ENCODE measurements at places on chromosomes 11 and 22.

GRCh38 chr11:19183646-19184045 is 18.1 kb downstream of the CSRP3 start:
- no peak for DNase-seq

- no peak for DNase-seq
Measured at GRCh38 chr11:33624083-33624482, 76.5 kb downstream of the C11orf91 start.

DNA sequence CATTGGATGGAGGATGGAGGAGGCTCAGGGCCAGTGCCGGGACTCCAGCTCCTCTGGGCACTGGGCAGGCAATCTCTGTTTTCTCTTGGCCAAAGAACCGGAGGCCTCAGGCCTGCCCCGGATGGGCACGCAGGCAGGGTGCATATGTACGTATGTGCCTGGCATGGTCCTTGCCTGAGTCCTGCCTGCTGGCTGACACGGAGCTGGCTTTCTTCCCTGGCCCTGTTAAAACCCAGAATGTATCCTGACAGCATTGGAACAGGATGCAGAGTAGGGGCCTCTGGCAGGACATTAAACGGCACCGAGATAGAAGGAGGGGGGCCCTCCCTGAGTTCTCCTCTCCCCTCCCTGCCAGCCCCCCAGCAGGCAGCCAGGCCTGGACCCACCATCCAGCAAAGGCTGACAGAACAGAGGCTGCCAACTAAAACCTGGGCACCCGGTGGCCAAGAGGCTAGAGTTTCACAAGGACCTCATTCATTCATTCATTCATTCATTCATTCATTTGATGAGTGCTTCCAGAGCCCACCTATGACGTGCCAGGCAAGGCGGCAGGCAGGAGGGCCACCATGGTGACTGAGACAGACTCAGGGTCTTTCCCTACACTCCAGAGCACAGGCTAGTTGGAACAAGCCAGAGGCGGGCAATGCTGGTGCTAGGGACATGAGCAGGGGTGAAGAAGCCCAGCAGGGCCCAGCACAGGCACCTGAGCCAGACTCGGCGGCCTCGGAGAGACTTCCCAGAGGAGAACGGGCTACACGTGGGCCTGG is 28.8 kb downstream of the FLRT1 start:
- no peak for DNase-seq

GRCh38 chr11:75591966-75592365 is 29.9 kb downstream of the SERPINH1 start:
- no peak for DNase-seq

- no peak for DNase-seq
Measured at GRCh38 chr11:81190546-81190945, 1543.1 kb downstream of the FAM181B start.

DNA sequence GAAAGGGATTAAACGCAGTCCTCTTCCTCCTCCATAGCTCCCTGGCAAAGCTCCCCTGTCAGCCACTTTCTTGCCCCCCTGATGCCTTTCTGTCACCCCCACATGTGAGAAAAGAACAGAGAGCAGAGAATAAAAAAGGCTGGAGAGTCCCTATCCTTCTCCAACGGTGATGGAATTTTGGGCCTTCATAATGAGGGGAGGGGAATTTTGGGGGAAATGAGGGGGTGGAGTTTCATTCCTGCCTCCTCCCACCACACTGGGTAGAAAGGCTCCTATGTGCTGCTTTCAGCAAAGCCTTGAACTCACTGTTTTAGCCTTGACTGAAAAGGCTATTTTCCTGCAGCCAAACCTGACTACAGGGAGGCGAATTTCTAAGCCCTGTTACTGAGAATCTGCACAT is 59.3 kb downstream of the C11orf58 start:
- no peak for DNase-seq

DNA sequence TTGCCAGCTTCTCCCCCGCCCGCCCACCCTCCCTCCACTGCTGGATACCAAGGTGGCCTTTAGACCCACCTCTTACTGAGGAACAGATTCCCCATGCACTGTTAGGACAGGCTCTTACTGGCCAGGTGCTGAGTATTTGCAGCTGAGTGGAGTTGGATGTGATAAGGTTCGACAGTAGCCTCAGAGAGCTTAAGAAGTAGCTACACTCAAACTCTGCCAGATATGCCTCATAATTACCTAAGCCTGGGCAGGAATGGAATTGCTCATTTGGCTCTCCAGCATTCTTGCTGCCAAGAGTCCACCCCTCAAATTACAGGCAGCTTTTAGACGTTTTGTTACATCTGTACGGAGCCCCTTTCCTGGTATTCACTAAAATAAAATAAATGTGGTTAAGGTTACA is 9.6 kb downstream of the FAM181B start:
- DNase-seq = no peak

DNA sequence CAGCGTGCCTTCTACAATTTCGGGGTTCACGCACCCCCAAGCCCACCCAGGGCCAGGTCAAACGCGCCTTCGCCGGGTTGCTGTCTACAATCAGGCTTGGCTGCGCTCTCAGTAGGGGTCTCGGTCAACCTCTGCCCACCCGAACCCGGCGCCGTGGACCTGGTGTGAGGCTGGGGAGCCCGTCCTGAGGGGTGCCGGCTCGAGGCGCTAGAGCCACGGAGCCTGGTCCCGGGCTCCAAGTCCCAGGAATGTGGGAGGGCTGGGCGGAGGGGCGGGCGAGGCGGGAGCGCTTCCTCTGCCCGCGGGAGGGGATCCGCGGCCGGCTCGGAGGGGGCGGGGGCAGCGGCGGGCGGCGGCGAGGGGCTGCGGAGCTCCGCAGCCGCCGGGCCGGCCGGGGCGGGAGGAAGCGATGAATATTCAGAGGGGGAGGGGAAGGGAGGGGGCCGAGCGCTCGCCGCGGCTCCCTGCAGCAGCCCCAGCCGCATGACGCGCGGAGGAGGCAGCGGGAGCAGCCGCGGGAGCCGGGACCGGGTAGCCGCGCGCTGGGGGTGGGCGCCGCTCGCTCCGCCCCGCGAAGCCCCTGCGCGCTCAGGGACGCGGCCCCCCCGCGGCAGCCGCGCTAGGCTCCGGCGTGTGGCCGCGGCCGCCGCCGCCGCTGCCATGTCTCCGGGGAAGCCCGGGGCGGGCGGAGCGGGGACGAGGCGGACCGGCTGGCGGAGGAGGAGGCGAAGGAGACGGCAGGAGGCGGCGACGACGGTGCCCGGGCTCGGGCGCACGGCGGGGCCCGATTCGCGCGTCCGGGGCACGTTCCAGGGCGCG is at the start of gene PTPRJ:
Gene PTPRJ (plus strand): TSS at position 472 of the 819 bp plus-strand sequence. CDS start 354 bp downstream, outside the sequence.
- DNase-seq = peak; percentile 66

DNA sequence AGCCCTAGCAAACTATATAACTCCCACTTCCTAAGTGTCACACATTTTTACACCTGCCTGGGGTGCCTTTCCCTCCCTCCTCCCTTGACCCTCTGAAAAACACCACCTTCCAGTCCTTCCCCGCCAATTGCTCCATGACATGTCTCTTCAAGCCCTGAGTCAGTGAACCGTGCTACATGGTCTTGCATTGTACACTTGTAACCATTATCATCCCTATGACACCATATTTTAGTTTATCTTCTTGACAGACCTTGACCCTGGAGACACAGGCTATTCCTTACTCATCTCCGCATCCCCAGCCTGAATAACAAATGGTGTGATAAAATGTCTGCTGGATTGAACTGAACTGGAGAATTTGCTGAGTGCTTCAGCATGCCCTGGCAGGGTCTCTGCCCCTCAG is 36.9 kb downstream of the TNKS1BP1 start:
- no peak for DNase-seq

DNA sequence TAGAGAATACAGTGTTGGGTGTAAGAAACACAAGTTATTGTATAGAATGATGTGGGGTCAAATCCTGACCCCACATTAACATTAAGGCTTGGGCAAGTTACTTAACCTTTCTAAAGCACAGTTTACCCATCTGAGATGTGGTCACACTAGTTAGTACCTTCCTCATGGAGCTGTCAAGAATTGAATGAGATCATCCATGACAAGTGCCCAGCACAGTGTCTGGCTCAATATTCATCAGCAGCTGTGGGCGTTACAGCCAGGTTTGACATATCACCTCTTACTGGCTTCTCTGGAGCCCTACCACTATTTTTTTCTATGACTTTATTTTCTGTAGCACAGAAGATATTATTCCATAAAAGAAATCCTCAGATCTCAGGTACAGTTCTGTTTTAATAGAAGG is 57.2 kb downstream of the SC5D start:
- no peak for DNase-seq

DNA sequence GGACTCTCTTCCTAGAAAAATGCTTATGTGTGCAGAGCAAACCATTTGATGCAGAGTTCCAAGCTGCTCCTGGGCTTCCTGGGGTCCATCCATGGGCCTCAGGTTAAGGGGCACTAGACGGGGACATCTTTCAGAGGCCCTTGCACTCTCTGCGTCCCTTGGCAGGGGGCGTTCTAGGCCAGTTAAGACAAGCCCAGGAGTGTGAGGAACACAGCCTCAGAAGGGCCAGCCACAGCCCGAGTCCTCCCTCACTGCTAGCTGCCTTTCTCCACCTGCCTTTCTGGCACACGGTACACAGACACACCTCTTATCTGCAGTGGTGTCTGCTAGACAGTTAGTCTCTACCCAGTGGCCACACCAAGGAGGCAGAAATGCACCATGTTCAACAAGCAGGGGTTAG is 18.0 kb upstream of the BID start:
- DNase-seq = no peak

- no peak for DNase-seq
Measured at GRCh38 chr11:85052636-85053035, 574.5 kb downstream of the DLG2 start.

DNA sequence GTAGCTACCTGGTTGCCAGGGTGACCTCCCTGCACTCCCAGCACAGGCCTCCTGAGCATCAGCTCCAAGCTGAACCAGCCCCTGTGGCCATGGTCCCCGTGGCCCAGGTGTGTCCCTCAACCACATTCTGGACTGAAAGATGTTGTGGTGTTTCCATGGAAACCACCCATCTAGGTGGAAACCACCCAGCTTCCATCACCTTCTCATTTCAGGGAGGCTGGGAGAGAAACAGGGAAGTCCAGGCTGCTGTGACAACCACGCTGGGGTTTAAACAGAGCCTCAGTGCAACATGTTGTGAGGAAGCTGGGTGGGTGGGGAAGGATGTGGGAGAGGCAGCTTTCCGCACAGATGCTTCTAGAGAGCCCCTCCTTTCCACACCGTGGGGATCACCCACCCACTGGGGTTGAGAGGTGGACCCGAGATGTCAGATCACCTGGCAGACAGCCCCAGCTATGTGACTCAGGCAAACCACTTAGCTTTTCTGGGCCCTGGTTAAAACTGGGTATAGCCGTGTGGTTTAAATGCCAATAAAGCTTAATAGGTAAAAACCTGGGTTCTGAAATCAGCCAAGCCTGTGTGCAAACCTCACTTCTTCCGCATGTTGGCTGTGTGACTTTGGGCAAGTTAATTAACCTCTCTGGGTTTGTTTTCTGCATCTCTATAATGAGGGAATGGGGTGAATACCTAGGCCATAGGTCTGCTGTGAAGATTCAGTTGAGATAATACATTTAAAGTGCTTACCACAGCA is 46.4 kb downstream of the CD82 start:
- peak; percentile 76 for DNase-seq

DNA sequence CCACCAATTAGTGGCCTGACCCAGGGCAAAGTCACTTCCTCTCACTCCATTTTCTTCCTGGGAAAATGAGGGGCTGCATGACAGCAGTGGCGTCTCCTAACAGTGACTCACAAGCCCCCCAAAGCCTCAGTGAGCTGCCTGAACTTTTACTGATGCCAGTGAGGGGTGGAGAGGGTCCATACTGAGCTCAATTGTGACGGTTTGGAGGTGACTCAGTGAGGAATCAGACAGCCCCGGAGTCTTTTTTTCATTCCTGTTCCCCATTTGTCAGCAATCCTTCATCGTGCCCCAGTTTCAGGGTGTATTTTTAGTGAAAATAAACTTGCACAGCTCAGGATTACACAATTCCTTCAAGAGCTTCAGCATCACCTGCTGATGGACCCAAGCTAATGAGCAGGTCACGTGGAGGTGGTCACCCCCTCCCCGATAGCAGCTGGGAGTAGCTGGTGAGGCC is 30.1 kb upstream of the RASD2 start:
- no peak for DNase-seq

GRCh38 chr11:1665313-1665712 is 31.7 kb upstream of the KRTAP5-6 start:
- no peak for DNase-seq

GRCh38 chr11:89484896-89485295 is 6.3 kb downstream of the NOX4 start:
- DNase-seq = no peak

GRCh38 chr11:62560566-62561103 is 13.1 kb downstream of the EEF1G start:
- peak; percentile 77 for DNase-seq

DNA sequence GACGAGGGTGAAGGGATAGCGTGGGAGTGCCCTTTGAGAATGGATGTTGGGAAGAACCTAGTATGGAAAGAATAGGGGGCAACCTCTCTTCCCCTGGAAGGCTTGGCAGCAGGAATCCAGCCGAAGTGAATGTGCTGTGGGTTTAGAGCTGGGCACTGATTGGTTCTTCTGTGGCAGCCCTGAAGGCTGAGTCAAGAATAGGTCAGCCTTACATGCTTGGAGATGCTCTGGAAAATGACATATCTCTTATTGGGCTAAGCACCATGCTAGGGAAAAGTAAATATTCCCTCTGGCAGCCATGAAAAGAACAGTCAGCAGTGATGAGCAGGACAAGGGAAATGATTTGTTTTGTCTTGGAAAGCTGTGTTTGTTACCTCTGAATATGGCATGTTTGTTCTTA is 149.5 kb downstream of the COMMD9 start:
- no peak for DNase-seq

GRCh38 chr11:86623041-86623621 is 49.3 kb downstream of the ME3 start:
- no peak for DNase-seq

- no peak for DNase-seq
Measured at GRCh38 chr11:8593935-8594909, at the start of gene STK33. Gene STK33, minus strand, starts transcription at chr11:8594228. Its CDS starts 119,323 bp downstream, at chr11:8474905.

DNA sequence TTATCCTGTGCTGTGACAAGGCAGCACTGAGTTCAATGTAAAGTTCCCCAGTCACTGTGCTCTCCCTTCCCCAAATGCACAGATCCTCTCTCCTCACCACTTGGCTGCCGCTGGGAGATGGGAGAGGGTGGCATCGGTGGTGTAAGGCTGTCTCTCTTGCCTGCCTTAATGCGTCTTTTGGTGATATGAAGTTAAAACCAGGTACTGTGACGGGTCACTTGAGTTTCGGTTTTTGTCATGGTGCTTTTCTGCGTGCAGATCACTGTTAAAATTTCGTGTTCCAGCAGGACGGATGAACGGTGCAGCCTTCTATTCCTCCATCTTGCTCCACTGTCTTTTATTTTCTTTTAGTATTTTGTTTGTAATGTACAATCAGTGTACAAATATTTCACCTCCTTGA is 18.6 kb downstream of the GLB1L2 start:
- no peak for DNase-seq
